ENCODE measurements at places on chromosomes 1 and 21.

- DNase-seq = no peak
These were observed 174.4 kb downstream of the CENPF start for GRCh38 chr1:214777364-214777763.

- DNase-seq = no peak
These were observed 106.3 kb downstream of the KCNT2 start for GRCh38 chr1:196501760-196502428.

- no peak for DNase-seq
These were observed 292.0 kb downstream of the VAV3 start for GRCh38 chr1:107673006-107673405.

- DNase-seq = no peak
These were observed 8.8 kb upstream of the PEAR1 start for GRCh38 chr1:156884560-156885184.

DNA sequence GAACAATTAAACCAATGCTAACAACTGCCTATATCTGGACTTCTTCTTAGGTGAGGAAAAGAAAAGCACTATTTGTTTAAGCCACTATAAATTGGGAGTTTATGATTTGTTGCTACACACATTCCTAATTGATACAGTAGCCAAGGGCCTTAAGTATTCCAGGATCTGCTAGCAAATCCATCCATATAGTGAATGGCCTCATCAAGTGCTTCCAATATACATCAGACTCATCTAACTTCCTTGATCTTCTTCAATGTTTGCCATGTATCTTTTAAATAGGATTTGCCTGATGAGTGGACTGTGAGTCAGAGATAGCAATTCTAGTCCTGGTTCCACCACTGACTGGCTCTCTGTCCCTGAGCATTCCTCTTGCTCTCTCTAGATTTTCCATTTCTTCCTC, 430.2 kb downstream of the OMA1 start:
- DNase-seq = no peak

DNA sequence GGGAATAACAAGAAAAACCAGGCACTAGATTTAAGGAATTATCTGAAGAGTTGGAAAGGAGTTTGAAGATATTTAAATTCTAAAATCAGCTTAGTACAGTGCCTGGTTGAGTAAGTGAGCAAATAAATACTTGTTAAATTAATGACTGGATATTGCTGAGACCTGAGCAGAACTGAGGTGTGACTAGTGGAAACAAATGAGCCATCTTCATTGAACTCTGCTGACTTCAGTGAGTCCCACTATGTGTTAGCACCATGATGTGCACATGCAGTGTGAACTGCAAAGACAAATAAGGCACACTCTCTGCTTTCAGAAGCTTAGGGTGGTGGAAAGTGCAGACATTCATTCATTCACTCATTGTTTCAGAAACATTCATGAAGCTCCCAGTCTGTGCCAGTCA, 48.7 kb downstream of the ELAPOR1 start:
- DNase-seq = no peak

DNA sequence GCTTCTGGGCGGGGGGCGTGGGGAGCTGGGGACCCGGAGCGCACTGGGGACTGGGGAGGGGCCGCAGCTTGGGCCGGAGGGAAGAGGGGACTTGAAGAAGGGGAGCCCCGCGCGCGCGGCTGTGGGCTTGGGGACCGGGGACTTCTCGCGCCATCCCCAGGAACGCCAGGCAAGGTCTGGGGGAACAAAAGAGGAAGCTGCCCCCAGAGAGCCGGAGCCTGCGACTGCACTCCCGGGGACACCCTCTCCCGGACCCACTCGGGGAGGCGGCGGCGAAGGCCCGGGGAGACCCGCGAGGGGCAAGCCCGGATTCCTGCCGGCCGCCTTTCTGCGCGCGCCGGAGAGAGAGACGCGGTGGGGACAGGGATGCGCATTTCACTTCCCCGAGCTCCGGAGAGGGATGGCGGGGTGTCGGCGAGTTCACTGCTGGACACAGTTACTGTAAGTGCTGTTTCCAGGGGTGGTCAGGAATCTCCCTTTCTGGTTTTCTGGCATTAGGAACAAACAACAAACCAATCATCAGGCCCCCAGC, 732 bp downstream of the ABCG1 start:
- DNase-seq = no peak

DNA sequence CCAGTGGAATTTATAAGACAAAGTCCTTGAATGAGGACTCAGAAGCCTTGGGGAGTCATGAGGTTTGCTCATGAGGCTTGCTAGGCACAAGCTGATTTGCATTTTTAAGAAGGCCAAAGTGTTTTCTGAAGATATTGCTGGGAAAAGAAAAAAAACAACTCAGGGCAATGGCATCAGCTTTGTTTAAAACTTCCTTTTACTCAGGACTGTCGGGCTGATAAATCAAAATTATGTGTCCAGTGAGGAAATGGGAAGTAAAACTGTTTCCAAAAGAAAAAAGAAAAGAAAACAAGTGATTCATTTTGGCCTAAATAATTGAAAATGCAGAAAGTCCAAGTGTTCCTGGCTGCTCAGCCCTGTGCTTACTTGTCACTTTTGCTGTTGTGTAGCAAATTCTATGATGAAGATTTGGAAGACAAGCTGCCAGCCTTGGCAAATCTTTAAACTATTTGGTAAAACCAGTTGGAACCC, 282.4 kb downstream of the HLX start:
- DNase-seq = no peak

GRCh38 chr1:159205225-159205624, 550 bp downstream of the ACKR1 start:
- DNase-seq = no peak

DNA sequence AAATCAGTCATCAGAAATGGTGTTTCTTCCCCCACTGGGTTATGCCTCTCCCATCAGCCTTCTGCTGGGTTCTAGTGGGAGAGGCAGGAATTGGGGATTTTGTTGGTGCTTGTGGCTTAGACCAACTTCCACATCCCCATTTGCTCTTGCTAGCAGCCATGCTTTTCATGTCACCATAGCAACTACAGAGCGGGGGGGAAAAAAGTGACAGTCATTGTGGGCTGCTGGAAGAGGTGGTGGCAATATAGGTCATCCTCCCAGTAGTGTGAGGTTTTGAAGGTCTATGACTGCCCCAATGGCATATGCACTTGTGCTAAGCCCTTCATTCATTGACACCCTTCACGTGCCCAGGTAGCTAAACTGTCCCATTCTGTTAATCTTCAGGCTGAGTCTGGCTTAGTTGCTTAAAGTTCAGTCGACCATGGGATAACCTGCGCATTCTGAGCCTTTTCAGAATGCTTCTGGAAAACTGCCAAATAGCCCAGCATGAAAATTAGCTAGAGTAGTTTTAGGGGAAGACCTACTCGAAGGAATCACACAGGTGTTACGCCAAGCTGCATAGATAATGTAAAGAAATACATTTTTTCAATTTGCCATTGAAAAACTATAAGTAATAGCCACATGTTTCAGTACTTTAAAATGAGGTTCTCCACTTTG, 53.7 kb upstream of the ZNF326 start:
- DNase-seq = no peak

DNA sequence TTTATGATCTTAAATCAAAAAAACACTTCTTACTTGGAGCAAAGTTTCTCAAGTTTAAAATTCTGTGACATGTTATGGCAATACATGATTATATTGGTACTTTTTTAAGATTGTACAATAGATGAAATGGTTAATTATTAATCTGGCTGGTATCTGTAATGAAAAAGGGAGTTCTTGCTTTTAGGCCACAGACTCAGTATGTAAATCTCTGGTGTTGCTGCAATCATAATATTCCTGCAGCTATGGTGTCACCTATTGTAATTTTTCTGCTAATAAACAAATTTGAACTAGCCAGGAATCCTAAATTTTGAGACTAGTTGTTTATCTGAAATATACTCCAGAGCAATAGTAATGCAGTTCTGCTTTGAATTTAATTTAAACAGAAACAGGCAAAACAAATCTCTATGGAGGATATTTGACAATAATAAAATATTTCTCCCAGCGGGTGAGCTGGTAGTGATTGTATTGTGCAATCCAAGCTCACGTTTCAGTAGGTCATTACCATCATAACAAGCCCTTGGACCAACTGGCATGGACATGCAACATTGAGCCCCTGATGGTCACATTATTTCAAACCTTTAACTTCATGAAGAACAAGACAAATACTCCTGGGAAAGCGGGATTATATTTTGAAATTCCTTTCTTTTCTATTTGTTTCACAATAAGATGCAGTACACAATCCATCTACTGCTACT, 77.2 kb upstream of the USH2A start:
- no peak for DNase-seq

DNA sequence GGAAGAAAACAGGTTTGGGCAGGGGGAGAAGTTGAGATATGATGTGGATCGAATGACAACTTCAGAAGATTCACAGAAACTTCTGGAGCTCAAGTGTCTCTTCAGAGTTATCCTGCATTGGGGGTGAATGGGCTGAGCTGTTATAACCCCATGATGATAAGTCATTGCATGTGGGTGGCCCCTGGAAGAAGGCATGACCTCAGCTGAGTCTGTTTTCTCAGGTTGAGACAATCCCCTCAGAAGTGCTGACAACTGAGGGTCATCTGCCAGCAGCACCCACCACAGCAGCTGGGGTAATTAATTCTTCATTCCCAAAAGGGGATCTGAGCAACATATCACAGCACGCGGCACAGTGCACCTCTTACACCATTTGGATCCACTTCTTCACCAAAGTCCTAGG, 138.6 kb upstream of the CAMK1G start:
- no peak for DNase-seq

DNA sequence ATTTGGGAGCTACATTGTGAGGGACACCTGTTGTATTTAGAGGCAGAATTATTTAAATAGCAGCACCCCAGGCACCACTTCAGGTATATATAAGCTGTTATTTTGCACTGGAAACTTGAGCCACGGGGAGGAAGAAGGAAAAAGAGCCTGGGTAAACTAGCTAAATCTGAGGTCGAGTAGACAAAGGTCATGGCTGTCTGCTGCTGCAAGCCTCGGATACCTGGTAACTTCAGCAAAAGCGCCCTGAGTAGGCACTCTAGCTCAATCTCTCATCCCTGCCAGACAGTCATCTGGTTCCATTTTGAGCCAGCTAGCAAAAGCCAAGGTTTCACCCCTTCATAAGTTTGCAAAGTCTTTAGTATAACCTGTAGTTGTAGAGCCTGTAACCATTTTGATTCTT, 101.9 kb upstream of the ZNF644 start:
- DNase-seq = no peak

- DNase-seq = peak; percentile 39
These were observed 66.2 kb upstream of the IRF2BP2 start for GRCh38 chr1:234676103-234676594.

DNA sequence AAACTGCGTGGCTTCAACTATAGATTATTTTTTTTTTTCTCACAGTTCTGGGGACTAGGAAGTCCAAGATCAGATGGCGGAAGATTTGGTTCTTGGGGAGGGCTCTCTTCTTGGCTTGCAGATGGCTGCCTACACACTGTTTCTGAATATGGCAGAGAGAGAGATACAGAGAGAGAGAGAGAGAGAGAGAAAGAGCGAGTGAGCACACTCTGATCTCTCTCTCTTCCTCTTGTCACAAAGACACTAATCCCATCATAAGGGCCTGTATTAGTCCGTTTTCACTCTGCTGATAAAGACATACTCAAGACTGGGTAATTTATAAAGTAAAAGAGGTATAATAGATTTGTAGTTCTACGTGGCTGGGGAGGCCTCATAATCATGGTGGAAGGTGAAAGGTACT, 79.5 kb downstream of the IGSF21 start:
- no peak for DNase-seq

DNA sequence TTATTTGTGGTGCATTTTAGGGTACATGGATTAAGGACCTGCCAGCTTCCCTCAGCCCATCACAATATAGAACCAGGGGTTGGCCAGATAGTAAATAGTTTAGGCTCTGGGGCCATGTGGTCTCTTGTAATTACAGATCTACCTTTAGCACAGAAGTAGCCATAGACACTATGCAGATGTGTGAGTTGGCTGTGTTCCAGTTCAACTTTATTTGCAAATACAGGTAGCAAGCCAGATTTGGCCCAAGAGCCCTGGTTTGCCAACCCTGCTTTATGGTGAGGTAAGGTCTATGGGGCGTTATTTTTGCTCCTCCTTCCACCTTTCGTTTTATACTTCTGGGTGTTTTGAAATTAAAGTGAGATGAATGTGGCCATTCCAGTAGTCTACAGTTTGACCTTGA, 48.7 kb downstream of the MRPS6 start:
- no peak for DNase-seq

GRCh38 chr1:147579934-147580537, 38.7 kb downstream of the BCL9 start:
- no peak for DNase-seq

DNA sequence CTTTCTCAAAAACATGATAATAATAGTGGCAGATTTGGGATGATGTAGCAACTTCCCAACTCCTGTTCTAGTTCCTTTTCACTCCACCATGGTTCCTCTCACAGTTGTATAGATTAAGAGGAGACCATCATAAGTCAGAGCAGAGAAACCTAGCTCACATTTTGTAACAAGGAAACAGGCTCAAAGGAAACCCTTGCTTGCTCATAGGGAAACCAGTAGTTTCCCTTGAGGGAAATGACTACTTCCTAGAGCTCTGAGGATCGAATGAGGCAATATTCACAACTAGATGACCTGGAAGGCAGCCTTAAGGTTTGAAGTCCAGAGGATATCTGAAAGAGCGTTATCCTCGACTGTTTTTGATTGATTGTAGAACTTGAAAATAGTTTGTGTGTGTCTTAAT, 76.1 kb upstream of the C8B start:
- no peak for DNase-seq

- no peak for DNase-seq
These were observed 6.3 kb downstream of the CDKN2C start for GRCh38 chr1:50976111-50976889.

DNA sequence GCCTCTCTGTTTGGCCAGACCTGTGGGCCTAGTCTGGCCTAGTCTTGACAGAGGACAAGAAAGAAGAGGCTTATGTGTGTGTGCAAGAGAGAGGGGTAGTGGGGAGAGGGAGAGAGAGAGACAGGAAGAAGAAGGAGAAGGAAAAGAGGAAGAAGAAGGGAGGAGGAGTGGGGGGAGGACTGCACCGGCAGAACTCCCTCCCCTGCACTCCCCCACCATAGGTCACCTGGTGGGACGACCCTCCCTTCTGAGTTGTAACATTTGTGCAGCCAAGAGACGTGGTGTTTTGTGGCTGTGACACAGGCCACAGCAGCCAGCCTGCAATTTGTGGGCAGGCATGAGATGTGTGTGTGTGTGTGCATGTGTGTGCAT, 4.3 kb downstream of the INAVA start:
- no peak for DNase-seq

DNA sequence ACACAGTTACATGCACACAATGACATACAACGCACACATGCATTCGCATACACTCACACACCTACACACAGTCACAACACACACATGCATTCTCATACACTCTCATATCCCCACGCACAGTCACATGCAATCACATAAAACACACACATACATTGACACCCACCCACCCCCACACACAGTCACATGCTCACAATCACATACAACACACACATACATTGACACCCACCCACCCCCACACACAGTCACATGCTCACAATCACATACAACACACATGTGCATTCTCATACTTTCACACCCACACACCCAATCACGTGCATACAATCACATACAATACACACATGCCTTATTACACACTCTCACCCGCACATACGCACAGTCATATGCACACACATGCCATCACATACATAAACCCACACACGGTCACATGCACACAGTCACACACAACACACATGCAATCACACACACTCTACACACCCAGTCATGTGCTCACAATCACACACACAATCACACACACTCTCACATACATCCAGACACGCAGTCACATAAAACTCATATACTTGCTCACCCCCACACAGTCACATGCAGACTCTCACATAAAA, 134.3 kb downstream of the CASZ1 start:
- no peak for DNase-seq

GRCh38 chr1:229006121-229006870, 264.6 kb upstream of the RAB4A start:
- DNase-seq = no peak

Data from stimulated activated CD4-positive, alpha-beta T cell treated with anti-CD3 and anti-CD28 coated beads, Interleukin-2, amount 100 ng/mL, for 4 hours (primary cell).